ENCODE measurements at places on chromosomes 6 and 20.

GRCh38 chr6:14286144-14286543 lies 168.6 kb downstream of the CD83 start:
- DNase-seq = no peak

DNA sequence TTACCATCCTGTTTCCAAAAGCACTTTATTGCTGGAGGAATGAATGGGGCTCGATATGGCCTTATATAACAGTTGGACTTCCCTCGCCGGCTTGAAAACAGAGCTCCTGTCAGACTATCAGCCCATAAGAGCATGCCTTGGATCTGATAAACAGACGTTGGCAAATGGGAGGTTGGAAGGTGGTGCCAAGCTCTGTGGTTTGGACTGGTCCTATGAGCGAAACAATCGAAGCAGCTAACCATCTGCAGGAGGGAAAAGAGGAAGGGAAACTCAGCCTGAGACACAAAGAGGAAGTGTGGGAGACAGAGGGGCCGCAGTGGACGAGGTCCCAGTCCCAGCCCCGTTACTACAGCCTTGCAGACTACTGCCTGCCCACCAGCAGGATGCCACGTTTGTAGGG lies 92.9 kb downstream of the TFAP2C start:
- DNase-seq = no peak

GRCh38 chr20:36082315-36082915 lies 72.1 kb upstream of the EPB41L1 start:
- no peak for DNase-seq

DNA sequence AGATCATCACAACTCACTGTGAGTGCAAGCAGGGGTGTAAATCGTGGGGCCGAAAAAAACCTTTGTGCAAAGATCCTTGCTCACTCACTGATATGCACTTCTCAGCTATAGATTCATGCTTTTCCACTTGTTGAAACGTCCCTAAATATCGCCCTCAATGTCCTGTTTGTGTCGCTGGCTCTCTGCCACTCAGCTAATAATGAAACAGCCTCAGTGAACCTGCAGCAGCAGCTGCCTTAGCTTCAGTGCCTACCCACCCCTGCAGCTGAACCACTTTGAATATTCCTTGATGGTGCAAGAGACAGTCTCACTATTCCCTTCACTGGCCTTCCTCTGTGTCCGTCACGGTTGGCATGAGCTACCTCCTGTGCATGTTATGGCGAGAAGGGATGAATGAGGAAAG lies 128.9 kb upstream of the NAA20 start:
- DNase-seq = no peak

DNA sequence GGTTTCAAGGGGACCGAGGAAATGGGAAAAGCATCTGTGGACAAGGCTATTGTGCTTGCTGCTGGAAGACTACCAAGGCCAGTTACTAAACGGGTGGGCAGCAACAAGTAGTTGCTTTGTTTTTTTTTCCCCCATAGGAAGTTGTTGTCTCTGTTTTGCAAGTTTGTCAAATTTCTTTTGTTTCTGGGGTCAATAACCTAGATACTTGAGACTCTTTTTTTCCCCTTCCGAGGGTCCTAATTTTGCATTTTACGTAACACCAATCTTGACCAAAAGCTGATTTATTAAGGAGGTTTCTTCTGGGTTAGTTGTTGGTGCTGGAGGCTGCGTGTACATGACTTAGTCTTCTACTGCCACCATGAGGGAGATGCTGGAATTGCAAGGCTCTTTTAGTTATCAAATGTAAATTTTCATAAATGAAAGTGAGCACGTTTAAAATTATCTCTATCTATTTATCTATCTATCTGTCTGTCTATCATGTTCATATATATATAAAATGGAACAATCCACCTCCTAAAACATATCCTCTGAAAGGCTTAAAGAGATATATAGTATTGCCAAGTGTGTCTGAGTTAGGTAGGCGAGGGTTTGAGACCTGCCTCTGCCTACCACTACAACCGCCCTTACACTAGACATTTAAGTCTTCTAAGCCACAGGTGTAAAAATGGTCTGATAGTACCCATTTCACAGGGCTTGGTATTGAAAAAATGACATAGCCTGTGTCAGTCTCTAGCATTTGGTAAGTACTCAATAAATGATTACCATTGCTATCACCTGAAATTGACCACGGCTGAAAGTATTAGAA lies 60.2 kb downstream of the GCLC start:
- DNase-seq = peak; percentile 47

DNA sequence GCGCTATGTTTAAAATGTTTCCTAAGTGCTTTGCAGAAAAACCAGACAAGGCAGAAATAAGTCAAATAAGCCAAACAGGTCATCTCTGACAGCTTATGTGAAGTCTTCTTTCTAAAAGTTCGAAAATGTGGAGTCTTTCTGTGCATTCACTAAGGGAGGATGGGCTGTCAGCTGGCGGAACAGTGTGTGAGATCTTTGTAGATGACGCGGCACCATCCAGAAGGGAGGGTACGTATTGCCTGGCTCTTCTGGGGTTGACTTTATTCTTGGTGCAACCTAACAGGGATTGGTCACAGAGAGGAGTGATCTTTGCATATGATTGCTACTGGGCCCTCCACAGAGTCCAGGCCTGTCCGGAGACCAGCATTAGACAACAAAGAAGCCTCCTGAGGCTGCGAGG lies 114.5 kb upstream of the EDN1 start:
- DNase-seq = no peak

DNA sequence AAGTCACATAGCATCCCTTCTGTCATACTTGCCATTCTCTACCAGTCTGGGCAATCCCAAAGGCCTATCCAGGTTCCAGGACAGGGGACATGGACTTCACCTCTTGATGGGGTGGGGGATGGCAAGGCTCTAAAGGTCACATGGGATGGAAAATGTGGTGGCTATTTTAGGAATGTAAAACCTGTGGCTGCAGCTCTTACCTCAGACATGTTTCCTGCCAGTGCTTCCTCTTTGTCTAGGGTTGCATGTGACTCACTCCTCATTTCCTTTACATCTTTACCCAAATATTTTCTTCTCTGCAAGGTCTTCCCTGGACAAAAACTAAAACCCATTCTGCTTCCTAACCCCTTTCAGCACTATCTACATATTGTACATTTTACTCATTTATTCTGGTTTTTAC lies 135.7 kb downstream of the BTBD3 start:
- no peak for DNase-seq
